ENCODE measurements at places on chromosomes 2 and 18.
A peak's percentile ranks its signal among the peaks of the same experiment; 100 is the strongest.

DNA sequence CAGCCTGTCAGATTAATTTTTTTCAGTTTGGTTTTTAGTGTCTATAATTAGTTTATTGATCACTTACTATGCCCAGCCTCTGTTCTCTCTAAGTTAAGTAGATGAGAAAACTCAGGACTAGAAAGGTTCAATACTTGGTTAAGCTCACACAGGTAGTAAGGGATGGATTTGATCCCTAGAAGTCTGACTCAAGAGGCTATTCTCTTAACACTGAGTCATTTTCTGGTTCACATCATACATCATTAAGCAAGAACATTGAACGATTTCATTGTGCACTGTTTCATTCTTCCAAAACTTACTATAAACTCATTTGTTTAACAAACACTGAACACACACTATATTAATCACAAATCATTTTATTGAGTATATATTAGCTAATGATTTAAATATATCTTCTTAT lies 54.1 kb upstream of the SLC38A11 start:
- no peak for DNase-seq

DNA sequence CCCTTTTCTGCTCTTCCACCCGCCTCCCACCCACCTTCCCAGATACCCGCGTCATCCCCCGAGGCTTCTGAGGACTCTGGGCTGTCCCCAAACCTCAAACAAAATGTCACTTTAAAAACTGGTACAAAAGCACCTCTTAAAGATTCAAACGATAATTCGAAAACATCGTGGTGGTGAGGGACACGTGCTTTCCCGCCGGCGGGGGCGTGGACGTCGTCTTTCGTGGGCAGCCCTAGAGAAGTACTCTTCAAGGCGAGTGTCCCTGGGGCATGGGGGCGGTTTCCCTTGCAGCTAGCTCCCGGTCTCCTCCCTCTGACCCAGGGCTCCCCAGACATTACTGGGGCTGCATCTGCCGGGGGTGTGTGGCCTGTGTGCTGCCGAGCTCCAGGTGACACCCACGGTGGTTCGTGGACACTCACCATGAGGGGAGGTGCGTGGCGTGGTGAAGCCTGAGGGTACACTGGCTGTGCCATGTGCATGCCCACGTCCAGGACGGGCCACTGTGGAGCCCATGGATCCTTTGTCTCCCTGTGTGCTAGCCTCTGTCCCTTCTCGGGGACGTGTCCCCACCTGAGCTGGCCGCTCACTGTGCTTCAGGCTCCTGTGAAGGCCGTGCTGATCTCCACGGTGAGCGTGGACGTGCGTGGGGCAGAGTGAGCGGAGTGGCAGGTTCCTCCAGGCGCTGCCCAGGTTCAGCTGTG lies 117.8 kb downstream of the NFATC1 start:
- DNase-seq, result no peak

DNA sequence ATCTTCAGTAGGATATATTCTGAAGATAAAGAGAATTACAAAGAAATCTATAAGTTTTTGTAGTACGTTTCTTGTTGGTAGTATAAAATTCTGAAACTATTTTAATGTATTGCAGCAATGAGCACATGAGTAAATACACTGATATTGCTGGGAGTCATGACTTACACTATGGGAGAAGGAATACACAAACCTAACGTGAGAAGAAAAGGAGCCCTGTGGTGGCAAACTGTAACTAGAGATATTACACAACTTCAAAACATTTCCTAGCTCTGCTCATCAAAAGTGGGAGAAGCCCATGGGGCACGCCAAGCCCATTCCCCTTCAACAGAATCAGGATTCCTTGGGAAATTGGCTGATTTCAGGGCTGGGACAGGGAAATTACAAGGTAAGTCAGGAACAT lies 20.5 kb downstream of the SPIRE1 start:
- DNase-seq, result no peak

DNA sequence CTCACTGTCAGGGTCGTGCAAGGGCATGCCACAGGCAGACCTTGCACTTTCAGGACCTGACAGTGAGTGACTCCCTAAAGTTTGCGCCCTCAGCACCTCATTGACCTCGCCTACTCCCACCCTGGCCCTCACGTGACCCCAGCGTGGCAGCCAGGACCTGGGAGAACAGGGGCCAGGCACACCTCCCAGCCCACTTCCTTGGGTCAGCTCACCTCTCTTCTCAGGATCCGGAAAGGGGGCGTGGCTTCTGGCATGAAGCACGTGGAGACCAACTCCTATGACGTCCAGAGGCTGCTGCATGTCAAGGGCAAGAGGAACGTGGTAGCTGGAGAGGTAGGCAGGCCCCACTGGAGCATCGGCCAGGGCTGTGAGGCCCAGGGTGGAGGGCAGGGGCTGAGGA lies 8.8 kb downstream of the VIL1 start:
- DNase-seq, result no peak

GRCh38 chr2:100228415-100228814 lies 86.0 kb upstream of the AFF3 start:
- DNase-seq, result no peak

DNA sequence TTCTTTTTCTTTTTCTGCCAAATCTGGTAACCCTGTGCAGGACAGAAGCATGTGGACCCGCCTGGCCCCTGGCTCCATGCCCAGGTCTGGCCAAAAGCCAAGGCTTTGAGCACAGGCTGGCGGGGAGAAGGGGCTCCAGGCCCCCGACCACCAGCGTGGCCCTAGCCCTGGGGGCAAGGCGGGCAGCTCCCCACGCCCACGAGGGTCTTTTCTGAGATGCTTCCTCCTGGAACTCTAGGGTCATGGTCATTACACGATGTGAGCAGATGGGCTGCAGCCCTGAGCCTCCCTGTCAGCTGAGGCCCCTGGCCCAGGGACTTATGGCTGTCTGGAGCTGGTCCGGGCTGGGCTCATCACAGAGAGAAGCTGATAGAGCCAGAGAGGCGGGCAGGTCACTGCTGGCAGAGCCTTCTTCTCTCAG lies 5.7 kb upstream of the OTOS start:
- DNase-seq, result no peak

GRCh38 chr2:88003074-88003755 lies 13.1 kb downstream of the RNU2-63P start:
- no peak for DNase-seq

- no peak for DNase-seq
Observed at GRCh38 chr18:3466872-3467271, 16.9 kb downstream of the TGIF1 start.

GRCh38 chr2:40169430-40169829 lies 282.5 kb downstream of the SLC8A1 start:
- DNase-seq, result no peak

DNA sequence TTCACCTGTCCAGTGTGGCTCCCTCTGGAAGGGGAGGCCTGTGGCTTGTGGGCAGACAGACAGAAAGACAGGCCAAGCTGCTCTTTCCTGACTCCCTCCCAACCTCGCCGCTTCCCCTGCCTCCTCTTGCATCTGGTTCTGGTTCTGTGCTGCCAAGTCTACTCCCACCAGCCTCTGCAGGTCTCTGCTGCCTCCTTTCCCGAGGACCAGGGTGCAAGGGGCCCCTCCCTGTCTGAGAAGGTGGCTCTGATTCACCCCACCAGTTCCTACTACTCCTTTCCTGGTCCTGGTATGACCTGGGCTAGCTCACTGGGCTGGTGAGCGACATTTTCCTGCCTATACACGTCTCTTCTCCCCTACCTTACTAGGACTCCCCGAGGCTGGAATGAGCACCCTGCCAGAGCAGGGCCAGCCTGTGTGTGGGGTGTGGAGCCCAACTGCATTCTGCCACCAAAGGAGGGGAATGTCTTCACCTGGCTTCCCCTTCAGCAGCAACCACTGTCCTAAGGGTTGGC lies 238.5 kb downstream of the CELF4 start:
- no peak for DNase-seq

- DNase-seq, result no peak
Observed at GRCh38 chr2:58923869-58924268, 682.7 kb upstream of the FANCL start.

DNA sequence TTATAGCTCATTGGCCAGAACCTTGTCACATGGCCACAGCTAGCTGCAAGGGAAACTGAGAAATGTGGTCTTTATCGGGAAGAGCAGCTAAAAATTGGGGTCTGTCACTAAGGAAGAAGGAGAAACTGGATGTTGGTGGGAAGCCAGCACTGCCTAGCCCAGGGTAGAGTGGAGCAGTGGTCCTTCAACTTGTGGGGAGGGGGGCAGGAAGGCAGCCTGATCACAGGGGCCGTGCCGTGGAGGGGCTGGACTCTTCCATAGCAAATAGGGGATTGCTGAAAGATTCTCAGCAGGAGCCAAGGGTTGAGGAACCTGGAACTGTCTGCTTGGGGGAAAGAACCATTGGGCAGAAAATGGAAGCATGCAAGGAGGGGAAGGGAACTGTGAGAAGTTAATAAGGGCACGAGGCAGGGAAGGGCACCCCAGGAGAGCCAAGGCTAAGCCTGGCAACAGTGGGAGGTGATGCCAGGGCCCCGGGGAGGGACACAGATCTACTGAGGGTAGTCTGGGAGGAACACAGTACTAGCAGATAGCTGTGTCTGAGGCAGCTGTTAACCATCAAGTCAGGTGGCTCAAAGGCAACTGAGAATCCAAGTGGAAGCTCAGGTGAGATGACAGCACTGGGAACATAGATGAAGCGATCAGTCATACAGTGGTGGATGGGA lies 5.9 kb upstream of the NEURL3 start:
- DNase-seq, result no peak

DNA sequence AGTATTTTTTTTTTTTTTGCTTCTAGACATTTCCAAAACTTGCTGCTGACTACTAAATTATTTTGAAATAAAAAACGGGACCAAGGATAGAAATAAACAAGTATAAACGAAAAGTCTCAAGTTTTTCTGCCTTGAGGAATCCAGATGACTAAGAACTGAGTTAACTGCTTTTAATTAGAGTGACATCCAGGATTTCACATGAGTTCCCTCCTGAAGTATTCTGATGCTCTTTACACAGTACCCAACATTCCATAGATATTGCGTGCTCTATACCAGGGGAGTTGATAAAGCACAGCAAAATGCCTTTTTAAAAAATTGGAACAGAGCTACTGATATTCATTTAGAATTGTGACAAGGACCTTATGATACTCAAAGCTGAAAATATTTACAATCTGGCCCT lies 618.0 kb downstream of the CCDC85A start:
- no peak for DNase-seq

DNA sequence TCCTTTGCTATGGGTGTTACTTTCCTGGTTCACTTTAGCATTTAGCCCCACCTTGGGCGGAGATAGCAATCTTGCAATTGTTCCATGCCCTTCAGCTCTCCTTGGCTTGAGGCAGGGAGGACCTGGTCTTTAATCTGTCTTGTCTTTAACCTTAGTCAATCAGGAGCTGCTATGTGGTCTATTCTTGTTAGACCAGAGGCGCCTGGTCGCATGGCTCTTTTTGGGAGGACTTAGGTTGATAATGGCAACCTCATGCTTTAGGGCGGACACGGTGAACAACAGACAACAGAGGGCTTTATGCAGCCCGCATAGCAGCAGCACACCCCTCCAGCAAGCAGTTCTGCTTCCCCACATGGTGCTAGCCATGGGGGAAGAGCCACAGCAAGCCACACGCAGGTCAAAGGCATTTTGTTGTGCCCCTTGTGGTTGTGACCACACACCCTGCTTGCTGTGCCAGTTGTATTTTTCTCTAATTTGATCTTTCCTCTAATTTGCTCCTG lies 17.7 kb upstream of the ZDBF2 start:
- no peak for DNase-seq

DNA sequence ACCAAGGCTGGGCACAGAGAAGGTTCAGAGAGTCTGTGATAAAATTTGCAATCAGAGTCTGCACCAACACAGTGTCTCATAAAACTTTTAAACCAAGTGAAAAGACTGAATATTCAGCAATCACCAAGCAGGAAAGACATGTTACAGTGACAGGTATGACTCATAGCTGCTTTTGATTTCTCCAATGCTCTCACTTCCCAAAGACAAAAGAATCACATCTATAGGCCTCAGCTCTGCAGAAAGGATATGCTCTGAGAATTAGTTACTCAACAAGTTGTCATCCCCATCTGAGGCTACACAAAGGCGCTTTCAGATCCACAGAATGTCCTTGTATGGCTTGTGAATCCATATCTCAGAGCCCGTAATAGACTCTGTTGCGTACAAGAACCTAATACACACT lies 92.5 kb downstream of the KCNF1 start:
- DNase-seq, result no peak

DNA sequence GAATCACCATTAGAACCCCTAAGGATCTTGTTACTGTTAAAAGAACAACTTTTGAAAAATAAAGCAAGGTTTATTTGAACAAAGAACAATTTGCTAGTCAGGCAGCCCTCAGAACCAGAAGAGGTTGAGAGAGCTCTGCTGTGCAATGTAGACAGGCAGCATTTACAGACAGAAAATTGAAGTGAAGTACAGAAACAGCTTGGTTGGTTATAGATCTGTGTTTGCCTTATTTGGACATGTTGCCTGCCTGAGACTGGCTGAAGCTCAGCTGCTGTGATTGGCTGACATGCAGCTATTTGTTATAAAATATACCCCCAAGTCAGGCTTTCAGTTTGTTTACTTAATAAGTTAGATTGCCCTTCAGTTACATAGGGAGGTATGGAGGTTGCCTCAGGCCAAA lies 12.5 kb downstream of the MSTN start:
- DNase-seq, result no peak

- no peak for DNase-seq
Observed at GRCh38 chr2:241137276-241138190, 11.7 kb downstream of the PASK start.

GRCh38 chr18:69617888-69618287 lies 217.2 kb downstream of the DOK6 start:
- no peak for DNase-seq

DNA sequence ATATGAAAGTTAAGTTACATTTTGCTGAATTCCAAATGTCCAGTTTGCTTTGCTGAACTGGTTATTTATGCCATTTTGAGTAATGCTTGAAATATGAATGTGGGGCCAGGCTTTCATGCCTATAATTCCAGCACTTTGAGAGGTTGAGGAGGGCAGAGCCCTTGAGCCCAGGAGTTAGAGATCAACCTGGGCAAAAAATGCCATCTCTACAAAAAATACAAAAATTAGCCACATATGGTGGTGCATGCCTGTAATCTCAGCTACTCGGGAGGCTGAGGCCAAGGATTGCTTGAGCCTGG lies 101.2 kb upstream of the ITGA6 start:
- no peak for DNase-seq

GRCh38 chr2:189837326-189837725 lies 53.1 kb downstream of the PMS1 start:
- DNase-seq, result no peak

- DNase-seq, result peak; percentile 52
Observed at GRCh38 chr2:213251618-213252017, 32.6 kb upstream of the SPAG16 start.

Measured in NCI-H1417 treated with DMSO at 0.1 percent for 48 hours (cell line).